ENCODE measurements at places on chromosomes 13 and 19. TPM values are rescaled to one million over a fixed set of nuclear protein-coding genes. Genes with fewer than 3 reads are reported as not detected.

FRY gene
- total RNA-seq: 95.8 TPM

TMEM150B gene
- total RNA-seq: not detected

GRCh38 chr19:34188408-34188807, 16.1 kb downstream of the LSM14A start:
- DNase-seq: no peak

DNA sequence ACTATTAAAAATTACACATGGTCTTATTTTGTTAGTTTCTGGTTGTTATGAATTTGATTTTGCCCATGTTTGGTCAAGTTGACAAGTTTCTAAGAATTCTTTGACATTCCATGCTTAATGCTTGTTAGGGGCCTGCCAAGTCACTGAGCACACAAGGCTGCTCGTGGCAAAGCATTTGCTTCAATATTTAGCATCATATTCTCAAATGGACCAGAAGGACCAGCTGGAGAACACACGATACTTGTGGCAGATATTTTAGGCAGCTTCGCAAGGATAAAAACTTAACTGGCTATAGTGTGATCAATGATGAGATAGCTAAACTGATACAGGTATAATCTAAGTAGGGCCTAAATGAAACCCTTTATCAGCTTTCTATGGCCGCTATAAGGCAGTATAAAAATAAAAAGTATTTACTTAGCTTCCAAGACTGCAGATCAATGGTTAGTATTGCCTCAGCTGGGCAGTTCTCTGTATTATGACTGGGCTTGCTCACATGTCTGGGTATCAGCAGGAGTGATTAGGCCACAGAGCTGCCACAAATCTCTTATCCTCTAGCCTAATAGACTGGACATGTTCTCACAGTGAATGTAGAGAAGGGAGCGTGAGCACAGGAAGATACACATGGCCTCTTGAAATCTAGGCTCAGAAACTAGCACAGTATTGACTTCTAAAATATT, 155.9 kb upstream of the SPRY2 start:
- DNase-seq: no peak

GRCh38 chr19:50300814-50301606, 28.2 kb downstream of the KCNC3 start:
- DNase-seq: peak; percentile 94

GRCh38 chr13:44393391-44393790, 19.8 kb downstream of the SERP2 start:
- DNase-seq: peak; percentile 23

DNA sequence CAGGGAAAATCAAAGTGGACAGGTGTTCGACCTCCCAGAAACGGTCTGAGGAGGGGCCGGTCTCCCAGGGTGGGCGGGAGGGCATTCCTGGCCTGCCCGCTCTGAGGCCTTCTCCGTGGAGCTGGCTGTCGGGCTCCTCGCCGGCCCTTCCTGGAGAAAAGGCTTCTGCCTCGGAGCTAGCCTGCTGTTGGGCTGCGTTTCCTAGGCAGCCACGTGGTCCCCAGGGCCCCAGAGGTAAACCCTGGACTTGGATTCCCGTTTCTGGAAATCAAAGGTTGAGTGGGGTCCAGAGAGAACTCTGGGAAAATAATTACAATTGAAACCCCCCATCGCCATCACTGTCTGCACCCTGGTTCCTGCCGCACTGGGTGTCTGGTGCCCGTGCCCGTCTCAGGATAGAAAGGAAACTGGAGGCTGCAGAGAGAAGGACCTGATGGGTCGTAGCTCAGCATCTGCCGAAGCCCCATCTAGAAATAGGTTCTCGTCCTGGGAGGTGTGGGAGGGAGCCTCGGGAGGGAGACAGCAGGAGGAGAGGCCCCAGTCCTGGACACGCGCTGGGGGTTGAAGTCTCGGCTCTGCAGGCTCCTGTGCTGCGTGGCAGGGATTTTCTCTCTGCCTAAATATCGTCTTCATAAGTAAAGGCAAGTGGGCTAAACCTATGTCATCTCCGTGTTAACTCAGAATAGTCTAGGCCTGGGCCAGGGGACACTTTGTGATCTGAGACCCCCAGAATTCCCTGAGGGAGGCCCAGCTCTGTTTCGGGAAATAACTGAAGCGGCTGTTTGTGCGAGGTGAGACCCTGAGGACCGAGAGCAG, 7.7 kb upstream of the PROZ start:
- DNase-seq: no peak

DNA sequence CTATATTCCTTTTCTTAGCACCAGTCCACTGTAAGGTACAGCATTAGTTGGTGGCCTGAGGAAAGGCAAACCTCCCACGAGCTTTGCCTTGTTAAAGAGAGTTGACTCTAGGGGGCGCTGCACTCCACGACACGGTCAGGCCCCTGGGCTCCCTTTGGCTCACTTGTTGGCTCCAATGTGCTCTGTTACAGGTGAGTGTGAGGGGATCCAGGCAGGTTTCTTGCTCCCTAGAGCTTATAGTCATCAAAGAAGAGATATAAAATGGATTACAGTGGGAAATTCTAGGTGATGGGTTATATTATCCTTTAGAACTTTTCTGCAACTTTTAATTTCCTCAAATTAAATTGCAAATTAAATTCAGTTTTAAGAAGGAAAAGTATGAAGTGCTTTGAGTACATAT, 3.7 kb downstream of the WDR87 start:
- peak; percentile 63 for DNase-seq
